Stimulated activated CD4-positive, alpha-beta T cell treated with anti-CD3 and anti-CD28 coated beads, Interleukin-1b, Interleukin-23, amount 100 ng/mL, for 4 hours (primary cell): ENCODE measurements at places on chromosomes 7 and 10.

DNA sequence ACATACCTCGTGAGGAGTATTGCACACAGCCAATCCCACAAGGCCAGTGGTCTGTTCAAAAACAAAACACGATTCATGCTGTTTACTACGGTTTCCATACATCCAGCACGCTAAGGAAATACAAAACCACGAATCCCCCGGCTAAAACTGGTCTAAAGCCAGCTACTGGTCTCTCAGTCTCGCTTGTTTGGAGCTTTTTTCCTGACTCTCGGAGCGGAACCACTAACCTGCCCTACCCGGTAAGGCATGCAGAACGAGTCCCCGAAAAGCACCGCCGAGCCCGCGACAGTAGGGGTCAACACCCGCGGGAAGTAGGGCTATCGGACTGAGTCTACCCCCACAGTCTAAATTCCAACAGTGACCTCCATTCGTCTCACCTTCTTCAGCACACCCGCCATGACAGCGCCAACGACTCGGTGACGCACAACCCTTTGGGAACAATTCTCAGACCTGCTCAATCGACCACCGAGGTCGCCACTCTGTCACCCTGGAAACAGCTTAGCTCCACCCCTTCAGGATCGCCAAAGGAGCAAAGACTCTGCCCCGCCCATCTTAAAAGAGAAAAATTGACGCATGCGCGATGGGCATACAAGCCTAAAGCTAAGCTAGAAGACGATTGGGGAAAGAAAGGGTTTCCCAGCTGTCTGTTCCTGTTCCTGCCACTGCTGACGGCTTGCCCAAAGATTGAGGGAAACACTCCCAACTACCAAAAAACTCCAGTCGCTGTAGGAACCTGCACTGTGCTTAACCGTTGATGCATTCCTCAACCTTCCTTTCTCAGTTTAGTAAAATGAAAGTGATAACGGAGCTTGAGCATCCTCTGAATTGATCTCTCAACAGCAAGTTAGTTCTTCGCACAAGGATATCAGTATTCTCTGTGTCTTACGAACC lies at the start of gene NDUFA5:
NDUFA5 (minus strand) TSS at position 421 of the 891 bp plus-strand sequence; CDS start at position 398, 23 bp downstream.
- peak; percentile 96 for DNase-seq

- no peak for DNase-seq
These were observed 32.1 kb downstream of the TMEM60 start for GRCh38 chr7:77765906-77766800.

DNA sequence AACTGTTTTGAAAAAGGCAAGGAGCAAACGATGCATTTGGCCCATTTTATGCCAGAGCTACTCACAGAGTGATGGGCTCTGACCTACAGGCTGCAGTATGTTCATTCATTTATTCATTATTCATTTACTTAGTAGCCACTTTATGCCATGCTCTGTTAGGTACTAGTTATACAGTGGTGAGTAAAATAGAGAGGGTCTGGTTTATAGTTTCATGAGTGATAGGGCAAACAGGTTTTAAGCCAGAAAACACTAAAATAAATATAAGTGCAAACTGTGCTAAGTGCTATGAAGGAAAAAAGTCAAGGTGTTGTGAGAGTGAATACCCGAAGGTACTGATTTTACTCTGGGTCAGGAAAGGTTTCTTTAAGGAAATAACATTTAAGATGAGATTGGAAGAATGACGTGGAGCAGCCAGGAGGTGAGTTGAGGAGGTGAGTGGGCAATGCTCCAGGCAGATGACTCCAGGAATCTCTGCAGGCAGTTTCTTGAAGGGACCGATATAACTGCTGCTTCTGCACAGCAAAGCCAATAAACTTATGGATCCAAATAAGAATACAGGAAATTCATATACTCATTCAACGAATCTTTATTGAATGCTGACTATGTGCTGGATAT lies 56.9 kb upstream of the FAM133B start:
- no peak for DNase-seq

DNA sequence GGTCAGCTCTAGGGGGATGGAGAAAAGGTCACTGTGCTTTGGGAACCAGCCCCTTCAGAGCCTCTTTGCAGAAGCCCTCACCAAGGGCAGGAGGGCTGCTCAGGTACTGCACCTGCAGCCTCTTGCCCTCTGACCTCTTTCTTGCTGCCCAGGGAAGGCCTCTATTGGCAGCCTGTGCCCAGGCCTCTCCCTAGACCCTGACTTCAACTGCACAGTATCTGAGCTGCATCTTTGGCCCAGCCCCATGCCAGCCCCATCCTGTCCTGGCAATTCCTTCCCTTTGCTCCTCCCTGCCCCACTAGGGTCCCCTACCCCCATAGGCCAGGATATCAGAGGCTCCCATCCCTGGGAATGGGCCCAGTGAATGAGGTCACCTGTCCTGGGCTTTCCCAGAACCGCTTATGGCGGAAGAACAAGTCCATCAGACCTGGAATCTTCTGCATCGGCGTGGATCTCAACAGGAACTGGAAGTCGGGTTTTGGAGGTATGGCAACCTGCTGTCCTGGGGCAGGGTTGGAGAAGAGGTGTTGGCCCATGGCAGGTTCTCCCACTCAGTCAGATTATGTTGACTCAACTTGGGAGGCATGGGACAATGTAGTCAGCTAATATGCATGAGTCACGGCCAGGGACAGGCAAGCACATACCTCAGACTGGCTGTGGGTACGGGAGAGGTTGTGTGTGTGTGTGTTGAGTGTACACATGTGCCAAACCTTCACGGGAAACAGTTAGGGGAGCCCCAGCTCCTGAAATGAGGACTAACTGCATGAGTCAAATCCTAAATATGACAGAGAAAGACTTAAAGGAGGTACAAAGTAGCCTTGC lies 17.1 kb upstream of the CPA1 start:
- peak; percentile 1 for DNase-seq

DNA sequence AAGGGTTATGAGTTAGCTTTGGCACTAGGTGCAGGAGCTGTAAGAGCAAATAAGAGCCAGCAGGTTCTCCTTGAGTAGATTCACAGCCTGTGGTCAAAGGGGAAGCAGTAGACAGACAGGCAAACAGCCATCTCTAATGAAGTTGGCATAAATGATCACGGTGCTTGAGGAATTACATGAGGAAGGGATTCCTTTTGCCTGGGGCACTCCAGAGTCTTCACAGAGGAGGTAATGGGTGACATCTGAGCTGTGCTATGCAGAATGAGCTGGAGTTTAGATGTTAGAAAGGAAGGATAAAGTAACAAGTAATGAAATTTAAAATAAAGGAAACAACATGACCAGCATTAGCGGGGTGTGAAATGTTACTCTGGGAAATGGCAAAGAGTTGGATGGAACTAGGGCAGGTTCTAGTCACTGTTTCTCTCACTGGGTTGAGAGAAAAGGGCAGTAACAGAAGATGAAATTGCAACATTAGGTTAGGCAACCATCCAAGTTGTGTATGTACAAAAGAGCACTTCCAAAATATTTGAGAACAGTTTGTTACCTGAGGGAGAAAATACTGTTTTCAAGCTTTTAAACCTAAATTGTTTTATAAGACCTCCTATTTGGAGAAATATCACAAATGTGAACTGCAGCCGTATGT lies 613.8 kb downstream of the PHTF2 start:
- DNase-seq, result no peak
